ENCODE measurements at places on chromosomes 7 and 10. TPM values are rescaled to one million over a fixed set of nuclear protein-coding genes. Genes with fewer than 3 reads are reported as not detected.
A peak's percentile ranks its signal among the peaks of the same experiment; 100 is the strongest.

DENND2A gene
- total RNA-seq = 14.0 TPM

CALHM3 gene
- total RNA-seq = not detected

SPDYE9 gene
- total RNA-seq = not detected

AGR2 gene
- total RNA-seq = 979 TPM

LRRN3 gene
- total RNA-seq = 0.81 TPM

PRKCQ gene
- total RNA-seq = 1.4 TPM

FAM204A gene
- total RNA-seq = 45.1 TPM

DNA sequence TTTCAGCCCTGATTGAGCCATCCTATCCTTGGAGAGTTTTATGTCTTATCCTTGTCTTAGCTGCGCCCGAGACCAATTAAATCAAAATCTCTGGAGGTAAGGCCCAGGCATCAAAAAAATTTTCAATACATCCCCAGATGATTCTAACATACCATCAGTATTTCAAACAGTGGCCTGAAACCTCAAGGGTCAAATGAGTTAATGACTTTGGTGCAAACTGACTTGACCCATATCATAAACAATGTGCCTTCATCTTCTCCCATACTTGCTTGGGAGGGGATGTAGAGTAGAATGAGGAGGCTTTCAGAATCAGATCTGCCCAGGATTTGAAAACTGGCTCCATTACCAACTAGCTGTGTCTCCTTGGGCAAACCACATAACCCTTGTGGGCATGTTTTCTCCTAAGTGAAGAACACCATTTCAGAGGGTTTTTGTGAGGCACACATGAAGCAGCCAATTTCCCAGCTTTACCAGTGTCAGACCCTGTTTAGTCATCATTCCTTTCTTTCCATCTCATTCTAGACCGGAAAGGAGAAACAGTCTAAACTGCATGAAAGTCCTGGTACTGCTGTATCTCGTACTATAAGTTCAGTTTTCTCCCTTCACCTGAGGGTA, 35.7 kb upstream of the ATXN7L1 start:
- DNase-seq = no peak

DNA sequence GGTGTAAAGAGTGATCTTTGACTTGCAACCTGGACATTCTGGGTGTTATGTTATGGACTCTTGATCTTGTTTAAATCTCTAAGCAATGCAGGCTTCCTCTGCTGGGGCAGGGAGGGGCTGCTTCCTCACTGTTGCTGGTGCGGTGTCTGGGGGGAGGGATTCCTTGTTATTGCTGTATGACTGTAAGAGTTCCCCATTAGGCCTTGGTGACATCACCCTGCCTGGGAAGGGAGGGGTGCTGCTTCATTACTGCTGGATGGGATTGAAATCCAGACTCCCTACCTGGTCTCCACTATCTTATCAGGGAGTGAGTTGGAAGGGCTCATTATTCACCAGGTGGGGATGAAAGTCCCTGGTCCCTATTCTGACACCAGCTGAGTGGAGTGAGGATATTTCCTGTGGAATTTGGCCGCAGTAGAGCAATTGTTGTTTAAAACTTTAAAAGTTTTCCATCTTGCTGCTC, 8.8 kb downstream of the OGDH start:
- DNase-seq = no peak

GRCh38 chr7:36205803-36206202, 52.7 kb downstream of the EEPD1 start:
- DNase-seq = no peak

DNA sequence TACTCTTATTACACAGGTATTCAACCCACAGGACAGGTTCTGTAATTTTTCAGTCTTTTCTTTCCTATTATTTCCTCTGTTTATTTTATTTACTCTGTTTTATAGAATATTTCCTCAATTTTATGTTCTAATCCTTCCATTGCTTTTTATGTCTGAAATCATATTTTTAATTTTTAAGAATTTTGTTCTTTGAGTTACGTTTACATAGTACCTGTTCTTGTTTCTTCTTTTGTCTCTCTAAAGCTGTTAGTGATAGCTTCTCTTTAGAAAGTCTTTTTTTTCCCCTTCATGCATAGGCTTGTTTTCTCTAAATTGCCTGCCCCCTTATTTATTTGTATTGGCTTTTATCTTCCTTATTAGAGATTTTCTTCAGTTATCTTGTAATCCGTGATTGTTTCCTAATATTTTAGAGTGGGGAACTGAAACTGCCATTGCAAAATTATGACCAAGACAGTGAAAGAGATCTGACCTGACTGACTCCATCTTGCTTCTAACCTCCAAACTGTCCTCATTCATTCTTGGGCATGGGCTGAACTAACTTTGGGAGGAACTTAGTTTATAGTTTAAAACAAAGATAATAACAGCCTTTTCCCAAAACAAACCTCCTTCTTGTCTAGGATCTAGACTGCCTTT, 187.6 kb downstream of the PFKFB3 start:
- no peak for DNase-seq

- DNase-seq = no peak
These were observed 178.8 kb downstream of the SKAP2 start for GRCh38 chr7:26685606-26686005.

DNA sequence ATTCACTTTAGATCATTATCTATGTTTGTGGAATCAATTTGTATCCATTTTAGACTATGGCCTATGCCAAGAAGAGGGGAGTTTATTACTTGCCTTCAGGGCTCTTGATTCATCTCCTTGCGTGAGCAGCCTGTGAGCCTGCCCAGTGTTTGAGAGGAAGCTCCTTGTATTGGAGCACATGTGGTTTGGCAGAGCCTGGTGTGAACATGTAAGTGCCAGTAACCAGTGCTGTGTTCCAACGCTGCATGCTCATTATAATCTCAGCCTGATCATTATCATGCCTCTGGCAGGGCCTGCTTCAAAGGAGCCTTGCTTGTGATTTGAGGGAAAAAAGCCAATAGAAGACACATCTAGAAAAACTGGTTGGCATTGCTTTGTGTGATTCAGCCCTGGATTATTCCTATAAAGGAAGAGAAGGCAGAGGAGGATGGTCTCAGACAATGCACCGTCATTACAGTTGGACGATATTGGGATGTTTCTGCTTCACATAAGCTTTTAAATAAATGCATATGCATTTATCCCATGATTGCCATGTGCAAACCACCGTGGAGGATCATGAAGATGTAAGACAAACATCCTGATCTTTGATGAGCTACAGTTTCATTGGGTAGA, 203.4 kb upstream of the AHR start:
- no peak for DNase-seq

DNA sequence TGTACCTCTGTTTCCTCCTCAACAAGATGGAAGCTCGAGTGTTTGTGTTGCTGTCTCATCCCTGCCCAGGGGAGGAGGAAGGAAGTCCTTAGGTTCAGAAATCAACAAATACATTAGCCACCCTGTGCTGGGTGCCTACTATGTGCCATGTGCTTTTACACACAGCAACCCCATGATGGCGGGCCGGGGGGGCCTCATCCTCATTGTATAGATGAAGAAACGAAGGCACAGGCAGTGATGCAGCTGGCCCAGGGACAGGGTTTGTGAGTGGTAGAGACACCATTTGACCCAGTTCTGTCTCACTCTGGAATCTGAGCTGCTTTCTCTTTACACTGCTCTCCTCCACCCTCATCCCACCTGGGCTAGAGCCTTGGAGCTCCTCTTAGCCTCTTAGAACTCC, 1.9 kb upstream of the CALHM2 start:
- DNase-seq = no peak

- no peak for DNase-seq
These were observed 24.4 kb downstream of the BAG3 start for GRCh38 chr10:119675483-119676170.

DNA sequence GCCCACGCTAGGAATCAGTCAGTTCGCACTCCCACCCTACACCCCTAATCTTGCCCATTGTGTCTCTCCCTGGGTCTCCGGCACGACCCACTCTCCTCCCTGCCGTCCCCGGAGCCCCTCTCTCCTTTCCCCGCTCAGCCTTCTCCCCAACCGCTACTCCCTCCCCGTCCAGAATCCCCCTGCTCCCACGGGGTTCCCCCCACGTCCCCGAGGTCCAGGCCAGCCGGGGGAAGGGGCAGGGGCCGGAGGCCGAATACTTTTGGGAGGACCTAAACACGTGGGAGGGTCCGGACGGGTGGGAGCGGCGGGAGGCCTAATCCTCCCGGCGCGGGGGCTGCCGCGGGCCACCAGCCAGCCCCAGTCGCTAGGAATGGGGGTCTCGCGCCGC, 560 bp downstream of the RARRES2 start:
- no peak for DNase-seq

DNA sequence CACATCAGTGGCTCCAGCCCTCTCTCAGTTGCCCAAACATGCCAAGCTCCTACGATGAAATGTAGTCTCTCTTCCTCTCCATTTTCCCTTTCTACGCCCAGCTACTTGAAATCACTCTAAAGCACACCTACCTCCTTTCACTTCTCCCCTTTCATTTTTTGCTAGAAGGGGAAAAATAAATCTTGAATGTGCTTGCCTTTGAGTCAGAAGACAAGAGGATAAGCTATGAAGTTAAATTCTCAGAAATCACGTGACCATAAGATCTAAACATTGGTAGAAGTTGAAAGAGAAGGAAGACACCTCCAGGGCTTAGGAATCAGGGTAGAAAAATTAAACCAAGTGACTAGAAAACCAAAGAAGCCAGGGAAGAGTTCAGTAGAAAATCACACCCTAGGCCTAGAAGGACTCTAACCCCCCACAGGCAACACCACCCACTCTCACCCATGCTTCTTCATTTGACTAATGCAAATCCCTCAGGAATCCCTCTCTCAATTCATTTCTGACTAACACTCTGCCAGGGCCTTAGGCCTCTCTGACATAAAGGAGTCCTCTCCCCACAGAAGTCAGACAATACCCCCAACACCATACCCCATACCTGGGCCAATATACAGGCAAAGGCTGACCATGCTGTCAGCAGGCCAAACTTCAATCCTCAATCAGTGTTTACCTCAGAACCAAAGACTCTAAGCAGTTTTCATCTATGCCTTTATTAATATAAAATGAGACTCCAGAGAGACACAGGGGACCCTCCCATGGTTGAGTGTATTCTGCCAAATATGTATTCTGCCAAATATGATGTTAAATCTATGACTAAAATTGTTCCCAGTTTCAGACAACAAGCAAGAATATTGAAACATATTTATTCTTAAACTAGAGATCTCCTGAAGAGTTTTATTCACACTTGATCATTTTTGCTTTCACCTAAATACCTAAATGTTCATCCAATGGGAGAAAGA, 84.8 kb downstream of the ELMO1 start:
- no peak for DNase-seq

GRCh38 chr7:27133409-27134231, 3.1 kb upstream of the HOXA4 start:
- DNase-seq = no peak

GRCh38 chr7:126605553-126605952, 647.2 kb downstream of the GRM8 start:
- DNase-seq = no peak

- no peak for DNase-seq
These were observed 232.3 kb downstream of the ELFN1 start for GRCh38 chr7:1902231-1902855.

DNA sequence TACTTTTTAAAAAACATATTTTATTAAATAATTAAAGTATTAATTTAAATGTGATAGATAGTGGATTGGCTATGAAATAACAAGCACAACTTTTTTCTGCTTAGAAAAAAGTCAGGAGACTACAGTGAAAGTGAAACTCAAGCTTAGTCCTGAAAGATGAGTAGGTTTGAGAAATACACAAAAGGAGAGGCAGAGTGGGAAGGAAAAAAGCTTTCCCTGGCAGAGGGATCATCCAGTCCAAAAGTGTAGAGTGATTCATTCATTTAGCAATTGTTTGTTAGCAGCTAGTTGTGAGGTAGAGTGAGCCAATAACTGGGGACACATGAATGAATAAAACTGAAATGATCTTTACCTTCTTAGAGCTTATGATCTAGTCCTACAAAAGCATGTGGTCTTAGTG, 93.5 kb downstream of the FOXP2 start:
- no peak for DNase-seq

- no peak for DNase-seq
These were observed 460.4 kb downstream of the NXPH1 start for GRCh38 chr7:8893775-8894174.

DNA sequence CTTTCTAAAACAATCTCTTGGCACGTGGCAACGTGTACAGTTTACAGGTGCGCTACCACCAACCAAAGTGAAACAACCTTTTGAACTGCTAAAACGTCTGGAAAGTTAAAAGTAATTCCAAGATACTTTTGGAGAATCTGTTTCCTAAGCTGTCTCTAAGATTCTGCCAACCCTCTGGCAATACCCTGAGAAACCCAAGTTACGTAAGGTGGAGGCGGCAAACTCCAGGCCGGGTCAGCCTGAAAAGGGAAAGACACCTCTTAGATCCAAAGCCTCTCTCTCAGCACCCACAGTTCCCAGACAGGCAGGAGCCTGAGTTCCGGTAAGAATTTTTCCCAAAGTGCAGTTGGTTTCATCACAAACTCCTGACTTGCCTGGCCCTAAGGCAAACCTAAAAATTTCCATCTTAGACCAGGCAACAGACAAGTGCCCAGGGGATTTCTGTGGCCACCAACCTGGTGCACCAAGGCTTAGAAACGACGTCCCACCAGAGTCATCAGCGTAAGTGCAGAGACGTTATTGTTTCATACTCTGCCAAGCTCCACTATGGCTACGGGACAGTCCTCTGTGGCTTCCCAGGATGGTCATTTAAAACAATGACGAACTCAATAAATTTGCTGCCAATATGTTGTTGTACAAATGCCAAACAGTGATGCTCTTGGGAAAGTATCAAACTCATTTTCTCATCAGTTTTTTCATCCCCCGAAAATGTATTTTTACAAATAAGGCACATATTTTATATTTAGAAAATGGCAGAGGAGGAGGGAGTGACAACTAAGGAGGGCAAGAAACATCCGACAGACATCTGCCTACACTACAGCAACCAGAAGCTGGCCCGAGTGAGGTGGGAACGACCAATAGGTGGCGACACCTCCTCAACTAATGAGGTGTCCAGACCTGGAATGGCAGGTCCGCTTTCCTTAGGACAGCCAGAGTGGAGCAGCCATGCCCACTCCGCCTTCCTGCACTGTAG, 205.8 kb upstream of the FRMD4A start:
- peak; percentile 81 for DNase-seq

DNA sequence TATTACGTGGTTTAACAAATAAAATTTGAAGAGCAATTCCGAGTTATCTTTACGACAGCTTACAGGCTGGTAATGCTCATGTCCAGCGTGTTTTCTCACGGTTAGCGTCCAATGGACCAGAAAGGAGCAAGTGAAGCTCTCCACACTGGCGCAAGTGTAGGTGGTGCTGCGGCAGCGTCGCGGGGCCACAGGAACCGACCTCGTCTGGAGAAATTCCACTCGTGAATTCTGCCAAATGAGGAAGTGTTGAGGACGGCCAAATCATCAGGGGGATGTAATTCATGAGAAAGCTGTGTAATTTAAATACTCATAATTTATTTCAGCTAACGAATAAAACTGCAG, 350 bp upstream of the ZNF37A start:
- DNase-seq = no peak

DNA sequence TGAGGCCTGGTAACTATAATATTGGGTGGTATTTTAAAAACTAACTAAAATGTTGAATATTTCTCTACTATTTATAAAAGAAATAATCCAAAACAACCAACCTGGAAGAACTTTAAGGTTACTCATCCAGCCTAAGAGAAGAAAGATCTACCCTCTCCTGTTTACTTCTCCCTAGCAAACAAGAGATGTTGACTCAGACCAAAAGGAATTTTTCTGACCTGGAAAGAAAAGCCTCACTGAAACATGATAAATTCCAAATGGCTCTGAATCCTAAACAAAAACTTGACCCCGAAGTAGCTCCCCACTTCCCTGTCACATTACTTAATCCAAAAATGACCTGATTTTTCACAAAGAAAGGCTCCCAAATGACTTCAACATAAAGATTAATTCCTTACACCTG, 101.2 kb downstream of the PARD3 start:
- DNase-seq = no peak

- DNase-seq = no peak
These were observed 95.8 kb upstream of the SH2B2 start for GRCh38 chr7:102190776-102191350.

Measured in mucosa of gallbladder (tissue), 1 donor.